CD4-positive, CD25-positive, alpha-beta regulatory T cell (primary cell): ENCODE measurements at places on chromosomes 3 and 15. TPM values are rescaled to one million over a fixed set of nuclear protein-coding genes. Genes with fewer than 3 reads are reported as not detected.

Gene MYEF2
- total RNA-seq, result 19.0 TPM

Gene TMEM45A
- total RNA-seq, result 0.39 TPM

Gene C3orf22
- not detected for total RNA-seq

Gene COL7A1
- total RNA-seq, result 1.1 TPM

Gene ATP2B2
- total RNA-seq, result not detected

Gene CRYBG3
- 4.4 TPM for total RNA-seq

Gene CASR
- total RNA-seq, result not detected

Gene CTXN2
- total RNA-seq, result not detected

Gene GABRG3
- not detected for total RNA-seq

Gene XXYLT1
- total RNA-seq, result 6.4 TPM

Gene ZMYND10
- total RNA-seq, result 1.6 TPM

Gene CCDC51
- 4.6 TPM for total RNA-seq

Gene SLC24A5
- total RNA-seq, result not detected

Gene MORC1
- 0.12 TPM for total RNA-seq

Gene ITIH1
- not detected for total RNA-seq

Gene FBXW12
- not detected for total RNA-seq

Gene IQCF2
- total RNA-seq, result not detected

Gene CHRM5
- not detected for total RNA-seq

Gene XYLB
- total RNA-seq, result 5.6 TPM

Gene GP5
- 1.4 TPM for total RNA-seq

Gene SMCO1
- total RNA-seq, result not detected

Gene IGSF11
- not detected for total RNA-seq

Gene CHCHD4
- total RNA-seq, result 3.6 TPM

Gene RAB5A
- total RNA-seq, result 134 TPM

Gene GLDN
- not detected for total RNA-seq

Gene CPN2
- not detected for total RNA-seq

Gene ADCY5
- not detected for total RNA-seq

Gene AGBL1
- not detected for total RNA-seq

Gene JAGN1
- total RNA-seq, result 17.7 TPM

Gene SUCLG2
- total RNA-seq, result 53.6 TPM
